ENCODE measurements at places on chromosomes 12 and 14. TPM values are rescaled to one million over a fixed set of nuclear protein-coding genes. Genes with fewer than 3 reads are reported as not detected.

Gene CMKLR1
- total RNA-seq: not detected

Gene SDR9C7
- not detected for total RNA-seq

Gene WDHD1
- total RNA-seq: 27.0 TPM

Gene C1R
- total RNA-seq: 528 TPM

Gene TC2N
- 1.6 TPM for total RNA-seq

Gene JPH4
- not detected for total RNA-seq

All from fibroblast of the aortic adventitia (primary cell).